Substantia nigra (tissue), 51 donors: ENCODE measurements at places on chromosomes 5 and 9.

GRCh38 chr9:70411121-70411929, 3.1 kb downstream of the KLF9 start:
- DNase-seq = peak; percentile 48

DNA sequence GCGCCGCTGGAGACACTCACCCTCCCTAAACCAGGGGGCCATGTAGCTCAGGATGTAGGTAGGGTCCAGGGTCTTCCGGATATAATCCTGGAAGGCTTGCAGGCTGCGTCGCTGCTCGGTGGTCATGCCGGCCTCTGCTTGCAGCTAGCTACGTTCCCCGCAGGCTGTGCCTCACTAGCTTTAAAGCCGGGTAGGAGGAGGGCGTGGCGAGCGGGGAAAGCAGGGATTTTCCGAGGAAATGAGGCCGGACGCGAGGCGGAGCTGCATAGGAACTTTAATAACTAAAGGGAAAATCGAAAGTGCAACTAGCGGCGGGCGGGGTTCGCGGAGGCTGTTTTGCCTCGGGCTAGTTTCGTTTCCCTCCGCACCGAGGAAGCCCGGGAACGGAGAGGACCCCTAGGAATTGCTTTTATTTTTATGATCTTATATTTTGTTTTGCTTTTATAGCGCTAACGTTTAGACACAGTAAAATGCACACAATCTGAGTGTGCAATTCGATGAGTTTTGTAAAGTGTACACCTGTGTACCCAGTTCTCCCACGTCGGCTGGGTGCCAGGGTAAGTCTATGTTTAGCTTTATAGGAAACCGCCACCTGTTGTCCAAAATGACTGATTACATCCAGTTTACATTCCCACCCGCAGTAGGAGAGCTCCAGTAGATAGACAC, at the start of gene RIGI:
TSS of gene RIGI (minus strand) at position 156 of the 666 bp plus-strand sequence. CDS start at position 126, 30 bp downstream.
- peak; percentile 49 for DNase-seq

DNA sequence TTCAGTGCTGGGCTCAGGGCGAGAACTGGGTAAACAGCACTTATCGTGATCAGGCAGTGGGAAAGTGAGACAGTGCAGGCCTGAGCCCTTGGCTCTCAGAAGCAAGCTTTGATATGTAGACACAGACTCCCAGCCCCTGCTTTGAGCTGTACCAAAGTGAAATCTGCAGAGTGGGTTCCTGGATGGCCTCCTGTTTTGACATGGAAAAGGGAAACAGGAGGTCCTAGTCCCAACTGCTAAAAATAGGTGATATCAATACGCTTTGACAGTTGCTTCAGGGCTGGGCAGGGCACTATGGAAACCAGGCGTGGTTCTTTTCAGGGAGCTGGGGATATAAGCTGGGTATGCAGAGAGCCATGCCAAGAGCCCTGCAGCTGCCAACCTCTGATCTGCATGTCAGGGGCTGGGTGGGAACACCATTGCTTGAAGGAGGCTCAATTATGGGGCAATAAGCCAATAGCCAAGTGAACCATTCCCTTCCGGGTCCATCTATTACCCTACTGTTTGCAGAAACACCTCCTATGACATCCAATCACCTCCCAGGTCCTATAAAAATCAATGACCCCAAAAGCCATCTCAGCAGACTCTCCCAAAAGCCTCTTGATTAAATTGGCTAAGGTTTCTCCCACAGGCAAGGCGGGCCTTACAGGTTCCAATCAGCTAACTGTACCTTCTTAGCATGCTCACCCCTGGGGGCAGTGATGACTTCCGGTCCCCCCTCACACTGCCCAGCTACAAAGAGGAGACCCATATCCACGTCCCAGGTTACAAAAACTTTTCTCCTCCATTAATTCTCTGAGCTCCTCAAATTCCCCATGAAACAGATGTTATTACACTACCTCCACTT, 45.8 kb downstream of the EPB41L4B start:
- no peak for DNase-seq

- DNase-seq = no peak
These were observed 47.8 kb upstream of the TRIM32 start for GRCh38 chr9:116639251-116639741.
